LNCaP clone FGC (cell line): ENCODE measurements at places on chromosomes 7 and 10.

GRCh38 chr10:123573236-123574108, 92.7 kb upstream of the GPR26 start:
- DNase-seq: peak; percentile 19

- DNase-seq: no peak
These were observed 75.8 kb downstream of the VPS50 start for GRCh38 chr7:93307943-93308342.

GRCh38 chr7:94511718-94512117, 2.1 kb downstream of the CASD1 start:
- no peak for DNase-seq

DNA sequence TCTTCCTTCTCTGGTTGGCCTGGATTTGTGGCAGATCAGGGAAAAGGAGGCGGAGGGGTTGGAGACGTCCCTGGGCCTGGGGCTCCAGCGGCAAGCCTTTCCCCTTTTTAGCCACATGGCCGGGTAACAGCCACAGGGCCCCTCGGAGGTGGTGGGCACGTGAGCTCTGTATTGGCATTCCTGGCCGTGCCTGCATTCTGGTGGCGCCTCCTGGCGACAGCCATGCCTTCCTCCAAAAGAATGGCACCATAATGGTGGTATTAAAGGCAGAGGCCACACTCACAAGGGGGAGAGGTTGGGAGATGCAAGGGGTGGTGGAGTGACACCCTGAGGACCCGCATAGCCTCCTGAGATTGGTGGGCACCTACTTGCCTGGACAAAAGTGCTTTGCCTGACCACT, 3.0 kb upstream of the AQP1 start:
- DNase-seq: no peak

- no peak for DNase-seq
These were observed 18.9 kb downstream of the HYCC1 start for GRCh38 chr7:22995011-22995410.

DNA sequence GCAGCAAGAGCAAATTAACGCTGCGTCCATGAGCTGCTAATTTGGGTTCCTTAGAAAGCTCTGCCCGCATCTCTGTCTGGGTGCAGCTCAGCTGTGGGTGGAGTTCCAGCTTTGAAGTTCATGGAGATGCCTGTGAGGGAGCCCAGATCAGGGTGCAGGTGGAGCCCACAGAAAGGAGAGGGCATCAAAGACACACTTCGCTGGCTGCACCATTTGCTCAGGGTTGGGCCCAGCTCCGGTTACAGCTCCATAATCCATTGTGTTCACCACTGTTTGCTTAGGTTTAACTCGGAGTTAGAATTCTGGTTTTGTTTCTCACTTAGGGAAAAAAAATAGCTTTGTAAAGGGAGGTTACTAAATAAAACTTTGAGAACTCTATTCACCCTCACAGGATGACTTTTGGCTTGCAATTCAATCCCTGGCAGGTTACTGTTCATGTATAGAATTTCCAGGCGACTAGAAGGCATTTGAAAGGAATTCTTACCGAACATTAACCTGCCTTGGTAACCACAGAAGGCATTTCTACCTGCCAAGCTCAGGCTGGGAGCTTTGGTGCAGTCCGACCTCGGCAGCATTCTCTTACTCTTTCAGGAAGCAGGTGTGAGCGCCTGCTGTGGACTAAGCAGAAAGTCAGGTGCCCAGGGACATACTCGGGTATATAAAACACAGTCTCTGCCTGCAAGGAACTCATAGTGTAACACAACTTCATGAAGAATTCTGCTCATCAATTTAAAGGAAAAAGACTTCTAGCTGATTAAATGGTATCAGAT, 179.5 kb upstream of the RNF32 start:
- DNase-seq: no peak

GRCh38 chr10:598415-599170, 90.9 kb downstream of the DIP2C start:
- no peak for DNase-seq

GRCh38 chr10:70672165-70673042, at the start of gene ADAMTS14:
Gene ADAMTS14 (plus strand): TSS chr10:70672506. CDS start chr10:70672803, 297 bp downstream.
- no peak for DNase-seq

DNA sequence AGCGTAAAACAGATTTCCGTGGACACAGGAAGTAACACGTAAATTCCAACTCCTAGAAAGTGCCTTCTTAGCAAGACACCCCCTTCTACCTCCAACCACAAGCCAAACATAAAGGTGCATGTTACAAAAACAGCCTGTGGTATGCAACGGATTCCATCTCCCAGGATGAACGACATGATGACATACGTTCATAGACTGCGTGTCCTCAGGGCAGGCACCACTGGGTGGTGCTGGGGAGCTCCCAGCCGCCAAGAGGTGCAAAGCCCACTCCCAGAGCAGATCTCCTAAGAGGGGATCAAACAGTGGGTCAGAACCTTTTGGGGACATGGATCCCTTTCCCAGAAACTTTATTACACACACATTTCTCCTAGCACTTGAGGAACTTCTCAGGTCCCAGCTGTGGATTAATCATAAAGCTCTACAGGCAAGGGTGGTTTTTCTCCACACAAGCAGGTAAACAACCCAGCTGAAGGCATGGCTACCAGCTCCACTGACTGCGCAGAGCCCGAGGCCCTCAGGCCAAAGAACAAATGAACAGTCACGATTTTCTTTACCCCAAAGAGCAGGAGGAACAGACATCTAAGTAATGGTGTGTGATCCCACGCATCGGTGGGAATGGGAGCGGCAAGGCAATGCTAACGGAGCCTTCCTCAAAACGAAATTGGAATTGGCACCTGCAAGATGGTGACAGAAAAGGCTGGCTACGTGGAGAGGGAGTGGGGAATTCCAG, 13.8 kb downstream of the PSAP start:
- DNase-seq: no peak

GRCh38 chr10:98486421-98486820, 39.7 kb upstream of the HPS1 start:
- no peak for DNase-seq

- DNase-seq: no peak
These were observed 348.3 kb downstream of the GPR158 start for GRCh38 chr10:25522946-25523608.

GRCh38 chr7:39271402-39271801, 293.7 kb downstream of the POU6F2 start:
- peak; percentile 4 for DNase-seq

DNA sequence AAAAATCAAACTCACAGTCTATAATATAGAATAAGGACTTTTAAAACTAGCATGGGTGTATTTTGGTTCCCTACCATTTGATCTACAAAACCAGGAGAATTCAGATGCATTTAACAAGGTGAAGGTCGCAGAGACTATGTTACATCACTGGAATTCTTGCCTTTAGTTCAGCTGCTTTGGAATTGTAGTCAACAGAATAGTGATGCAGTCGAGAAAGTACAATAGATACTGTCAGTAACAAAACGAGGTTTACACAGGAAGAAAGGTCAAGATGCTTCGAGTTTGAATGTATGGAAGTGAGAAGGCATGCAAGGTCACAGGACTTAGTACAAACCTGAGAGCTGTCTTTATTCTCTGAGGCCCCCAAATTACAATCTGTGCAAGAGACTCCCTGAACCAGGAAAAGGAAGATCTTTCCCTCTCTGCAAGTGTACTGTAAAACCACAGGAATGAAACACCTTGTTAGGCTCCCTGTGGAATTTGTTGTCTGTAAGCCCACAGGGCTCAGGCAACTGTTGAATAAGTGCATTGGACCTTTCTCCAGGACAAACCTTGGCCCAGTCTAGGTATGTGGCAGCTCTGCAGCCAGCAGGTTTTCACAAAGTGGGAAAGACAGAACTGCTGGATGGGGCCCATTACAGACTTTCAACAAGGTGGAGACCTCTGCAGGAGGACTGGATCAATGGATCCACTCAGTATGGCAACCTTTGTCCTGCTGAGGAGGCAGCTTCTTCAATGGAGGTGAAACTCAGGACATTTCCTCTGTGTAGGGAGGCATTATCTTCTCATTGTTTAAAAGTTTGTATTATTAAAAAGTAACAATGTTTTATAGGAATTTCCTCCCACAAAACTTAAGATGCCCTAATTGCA, 101.1 kb upstream of the GSDME start:
- no peak for DNase-seq

GRCh38 chr10:102675666-102676533, 31.6 kb downstream of the TRIM8 start:
- DNase-seq: no peak

DNA sequence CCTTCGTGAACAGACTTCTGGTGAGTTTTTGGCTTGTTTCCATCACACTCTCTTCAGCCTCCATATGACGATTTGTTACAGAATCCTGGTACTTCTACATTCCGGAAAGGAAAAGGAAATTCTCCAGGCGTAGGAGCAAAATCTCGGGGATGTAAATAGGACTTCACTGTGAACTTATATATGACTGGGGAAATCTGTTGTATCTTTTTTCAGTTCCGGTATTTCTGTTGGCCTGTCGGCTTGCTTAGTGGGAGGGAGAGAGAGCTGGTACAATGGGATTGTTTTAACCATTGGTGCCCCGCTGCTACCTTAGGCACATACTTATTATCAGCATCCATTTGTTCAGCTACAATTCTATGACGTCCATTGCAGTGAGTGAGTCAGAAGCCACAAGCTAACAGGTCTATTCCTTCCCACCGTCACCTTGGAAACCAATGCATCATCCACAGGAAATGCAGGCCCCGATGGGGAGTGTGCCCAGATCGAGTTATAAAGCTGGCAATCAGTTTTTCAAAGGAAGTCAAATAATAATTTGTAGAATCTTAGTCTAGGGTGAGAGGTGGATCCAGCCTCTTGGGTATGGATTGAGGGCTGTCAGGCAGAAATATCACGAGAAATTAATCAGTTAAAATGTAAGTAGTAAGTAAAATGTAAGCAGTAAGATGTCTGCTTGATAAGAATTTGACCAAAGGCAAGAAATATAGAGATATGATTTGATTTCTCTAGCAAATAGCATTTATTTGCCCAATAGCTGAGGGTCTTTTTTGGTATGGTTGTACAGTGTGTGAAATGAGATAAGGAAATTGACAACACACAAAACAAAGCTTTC, 92.0 kb upstream of the MKLN1 start:
- DNase-seq: no peak
